Adipose tissue (tissue), 3 donors: ENCODE measurements at places on chromosomes 4 and X. TPM values are rescaled to one million over a fixed set of nuclear protein-coding genes. Genes with fewer than 3 reads are reported as not detected.

Gene YY2
- polyA plus RNA-seq = 1.3 TPM

Gene CYLC1
- polyA plus RNA-seq = not detected

Gene MMRN1
- polyA plus RNA-seq = 4.5 TPM

Gene DAPP1
- 0.36 TPM for polyA plus RNA-seq

Gene ETNPPL
- polyA plus RNA-seq = not detected

Gene GALNTL6
- 0.10 TPM for polyA plus RNA-seq

Gene DDX53
- not detected for polyA plus RNA-seq

Gene HERC3
- 8.5 TPM for polyA plus RNA-seq

Gene FAM236C
- not detected for polyA plus RNA-seq

Gene PYURF
- 70.5 TPM for polyA plus RNA-seq

Gene MTNR1A
- polyA plus RNA-seq = not detected

Gene GCNA
- polyA plus RNA-seq = 1.7 TPM

Gene ARR3
- polyA plus RNA-seq = not detected

Gene CRMP1
- polyA plus RNA-seq = 0.70 TPM

Gene PDCL2
- not detected for polyA plus RNA-seq

Gene CCDC120
- polyA plus RNA-seq = 2.4 TPM

Gene NPY2R
- not detected for polyA plus RNA-seq

Gene TLL1
- polyA plus RNA-seq = 0.61 TPM

Gene MAGEC2
- polyA plus RNA-seq = not detected

Gene MAOA
- 210 TPM for polyA plus RNA-seq

Gene SORBS2
- 78.5 TPM for polyA plus RNA-seq

Gene MND1
- 0.22 TPM for polyA plus RNA-seq
